ENCODE measurements at places on chromosomes 13 and 19.

- DNase-seq = no peak
These were observed at the start of gene ZNF285 for GRCh38 chr19:44401139-44402115. TSS of gene ZNF285 (minus strand) at chr19:44401608. CDS start at chr19:44397213, 4,395 bp downstream.

DNA sequence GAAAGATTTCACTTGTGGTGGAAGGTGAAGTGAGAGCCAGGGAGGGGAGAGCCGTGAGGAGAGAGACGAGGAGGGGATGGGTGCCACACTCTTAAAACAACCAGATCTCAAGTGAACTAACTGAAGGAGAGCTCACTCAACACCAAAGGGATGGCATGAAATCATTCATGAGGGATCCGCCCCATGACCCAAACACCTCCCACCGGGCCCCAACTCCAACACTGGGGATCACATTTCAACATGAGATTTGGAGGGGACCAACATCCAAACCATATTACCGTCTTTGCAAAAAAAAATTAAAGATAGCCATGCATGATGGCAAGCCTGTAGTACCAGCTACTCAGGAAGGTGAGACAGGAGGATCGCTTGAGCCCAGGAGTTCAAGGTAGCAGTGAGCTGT lies 34.9 kb upstream of the POP4 start:
- DNase-seq = no peak

DNA sequence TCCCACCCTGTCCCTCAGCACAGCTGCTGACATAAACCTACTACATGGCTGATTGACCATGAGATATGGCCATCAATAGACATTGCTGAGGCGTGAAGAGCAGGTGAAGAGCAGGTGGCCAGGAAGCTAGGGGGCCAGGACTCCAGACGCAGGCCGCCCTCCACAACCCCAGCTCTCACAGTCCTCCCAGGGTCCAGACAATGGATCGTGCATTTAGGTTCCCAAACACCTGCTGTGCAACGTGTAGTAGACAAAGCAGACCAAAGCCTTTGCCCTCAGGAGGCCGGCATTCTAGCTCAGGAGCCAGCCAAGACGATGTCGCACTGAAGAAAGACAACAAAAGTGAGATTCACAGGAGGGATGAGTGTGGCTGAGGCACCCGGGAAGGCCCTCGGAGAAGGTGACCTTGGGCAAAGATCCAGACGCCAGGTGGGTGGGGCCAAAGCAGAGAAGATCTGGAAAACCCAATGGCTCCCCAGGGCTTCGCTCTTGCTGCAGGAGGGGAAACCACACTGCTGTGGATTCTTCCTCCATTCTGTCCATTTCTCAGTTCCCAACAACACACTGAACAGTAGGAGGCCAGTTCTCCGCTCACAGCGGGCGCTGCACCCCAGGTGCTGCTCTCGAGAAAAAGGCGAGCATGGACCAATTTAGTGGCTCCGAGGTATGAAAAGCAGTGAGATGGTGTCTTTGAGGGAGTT lies 1.4 kb downstream of the FFAR1 start:
- no peak for DNase-seq

- DNase-seq = no peak
These were observed 105.7 kb upstream of the RAP2A start for GRCh38 chr13:97328222-97328790.

- DNase-seq = no peak
These were observed 68.2 kb downstream of the OXGR1 start for GRCh38 chr13:96925916-96926628.

DNA sequence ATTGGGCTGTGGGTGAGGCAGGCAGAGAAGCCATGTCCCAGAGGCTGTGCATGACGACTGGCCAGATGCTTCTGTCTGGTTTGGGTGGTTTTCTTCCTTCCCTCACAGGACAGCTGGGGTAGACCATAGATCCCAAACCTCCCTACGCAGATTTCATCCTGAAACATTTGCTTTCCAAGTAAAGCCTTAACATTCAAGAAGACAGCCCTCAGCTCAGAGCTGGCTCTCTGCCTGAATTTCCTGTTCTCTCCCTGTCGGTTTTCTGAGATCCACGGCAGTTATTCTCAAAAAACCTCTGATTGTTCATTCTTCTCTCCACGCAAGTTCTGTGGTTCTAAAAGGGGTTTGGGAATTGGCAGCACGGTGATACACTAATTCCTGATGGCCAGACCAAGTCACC lies 25.3 kb downstream of the UQCRFS1 start:
- no peak for DNase-seq

DNA sequence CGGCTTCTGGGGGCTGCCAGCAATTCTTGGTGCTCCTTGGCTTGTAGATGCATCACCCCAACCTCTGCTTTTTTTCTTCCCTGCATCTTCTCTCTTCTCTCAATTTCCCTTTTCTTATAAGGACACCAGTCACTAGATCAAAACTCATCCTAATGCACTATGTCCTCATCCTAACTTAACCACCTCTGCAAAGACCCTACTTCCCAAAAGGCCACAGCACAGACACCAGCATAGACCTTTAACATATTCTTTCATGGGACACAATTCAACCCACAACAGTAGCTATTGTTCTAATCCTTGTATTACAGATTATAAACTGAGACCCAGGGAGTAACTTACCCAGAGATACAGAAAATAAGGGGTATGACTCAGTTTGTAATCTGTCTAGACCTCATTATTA lies 47.0 kb downstream of the RUBCNL start:
- DNase-seq = no peak

- DNase-seq = no peak
These were observed 610 bp downstream of the ZNF791 start for GRCh38 chr19:12611361-12611699.
